ENCODE measurements at places on chromosomes 7 and 10. TPM values are rescaled to one million over a fixed set of nuclear protein-coding genes. Genes with fewer than 3 reads are reported as not detected.

DNA sequence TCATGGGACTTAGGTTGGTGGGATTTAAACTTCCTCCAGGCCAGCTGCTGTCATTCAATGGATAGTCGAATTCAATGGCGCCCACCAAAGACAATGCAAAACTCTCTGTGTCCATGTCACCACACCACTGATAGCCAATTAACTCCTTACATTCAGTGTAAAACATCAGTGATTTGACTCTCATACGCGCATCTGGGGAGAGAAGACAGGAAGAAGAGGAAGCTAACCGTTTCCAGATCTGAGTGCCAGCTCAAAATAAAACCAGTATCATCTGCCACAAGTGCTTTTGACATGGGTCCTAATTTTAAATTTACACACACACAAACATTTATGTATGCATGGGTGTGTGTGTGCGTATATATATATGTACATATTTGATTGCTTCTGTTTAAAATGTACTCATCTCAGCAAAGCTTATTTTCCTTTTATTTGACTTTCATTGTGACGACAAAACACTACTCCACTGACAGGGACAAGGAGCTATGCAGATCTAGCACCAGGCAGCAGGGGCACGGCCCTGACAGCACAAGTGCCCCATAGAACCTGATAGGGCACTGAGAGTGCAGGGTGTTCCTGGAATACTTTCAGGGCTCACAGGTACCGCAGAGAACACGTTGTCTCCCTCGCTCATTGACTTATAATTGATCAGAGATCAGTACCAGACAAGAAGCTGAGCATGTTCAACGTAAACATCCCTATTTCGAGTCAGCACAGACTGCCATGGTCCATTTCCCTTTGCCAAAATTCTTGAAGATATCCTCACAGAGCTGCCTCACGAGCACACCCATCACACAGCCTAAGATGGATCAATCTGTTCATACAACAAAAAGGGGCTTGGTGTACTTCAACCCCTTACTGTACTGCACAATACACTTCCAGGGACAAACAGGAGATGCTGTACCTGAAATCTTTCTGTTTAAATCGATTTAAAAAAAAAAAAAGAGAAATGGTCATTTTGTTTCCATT, 176.1 kb downstream of the COBL start:
- no peak for DNase-seq

DNA sequence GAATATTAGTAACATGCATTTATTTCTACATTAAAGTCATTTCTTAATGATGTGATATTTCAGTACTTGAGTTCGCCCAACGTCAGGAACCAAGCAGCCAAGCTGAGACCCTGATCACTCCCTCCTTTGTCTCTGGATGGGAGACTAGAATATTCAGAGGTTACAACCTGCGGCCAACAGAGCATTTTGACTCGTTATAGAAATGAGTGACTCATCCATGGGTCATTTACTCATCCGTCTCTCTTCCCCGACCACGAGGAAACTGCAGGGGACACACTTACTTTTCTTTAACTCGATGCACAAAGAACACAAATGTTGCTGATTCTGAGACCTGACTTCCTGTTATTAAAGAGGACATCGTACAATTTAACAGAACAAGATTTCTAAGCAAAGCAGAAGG, 343.3 kb downstream of the FRMD4A start:
- DNase-seq = no peak

DNA sequence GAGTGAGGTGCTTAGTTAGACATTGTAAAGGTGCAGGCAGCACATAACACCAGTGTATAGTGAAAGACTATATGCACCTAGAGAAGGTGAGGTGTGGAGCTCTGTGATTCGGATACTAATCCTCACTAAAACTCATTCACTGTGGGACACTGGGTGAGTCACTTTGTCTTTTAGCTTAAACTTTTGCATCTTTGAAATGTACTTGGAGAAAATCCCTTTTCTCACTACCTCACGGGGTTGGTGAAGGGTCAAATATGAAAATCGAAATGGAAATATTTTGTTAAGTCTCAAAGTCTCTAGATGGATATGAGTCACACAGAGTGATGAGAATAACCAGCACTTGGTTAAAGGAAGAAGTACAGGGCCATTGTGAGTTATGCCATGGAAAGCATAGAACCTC, 38.0 kb downstream of the MDFIC start:
- no peak for DNase-seq

- DNase-seq = no peak
These were observed 53.5 kb upstream of the TNS3 start for GRCh38 chr7:47635091-47636080.

The SUN1 gene
- total RNA-seq = 118 TPM

The TCAF2 gene
- total RNA-seq = 6.7 TPM

All from hematopoietic multipotent progenitor cell (in vitro differentiated cells).